ENCODE measurements at places on chromosomes 16 and 17.

- no peak for DNase-seq
Measured at GRCh38 chr16:88195911-88196465, 186.8 kb upstream of the ZNF469 start.

- DNase-seq, result no peak
Measured at GRCh38 chr17:50181591-50182560, 16.1 kb downstream of the SGCA start.

DNA sequence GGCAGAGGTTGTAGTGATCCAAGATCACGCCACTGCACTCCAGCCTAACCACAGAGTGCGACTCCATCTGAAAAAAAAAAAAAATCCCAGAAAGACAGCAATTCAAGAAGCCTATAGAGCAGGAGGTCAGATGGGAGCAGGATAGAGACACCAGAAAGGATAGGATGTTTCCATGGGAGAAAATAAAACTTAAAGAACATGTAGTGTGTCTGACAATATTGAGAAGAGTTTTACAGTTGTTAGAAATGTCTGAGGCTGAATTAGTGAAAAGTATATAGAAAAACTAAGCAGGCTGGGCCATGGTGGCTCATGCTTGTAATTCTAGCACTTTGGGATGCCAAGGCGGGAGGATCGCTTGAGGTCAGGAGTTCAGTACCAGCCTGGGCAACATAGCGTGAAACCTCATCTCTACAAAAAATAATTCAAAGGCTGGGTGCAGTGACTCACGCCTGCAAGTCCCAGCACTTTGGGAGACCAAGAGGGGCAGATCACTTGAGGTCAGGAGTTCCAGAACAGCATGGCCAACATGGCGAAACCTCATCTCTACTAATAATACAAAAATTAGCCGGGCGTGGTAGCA lies 15.3 kb upstream of the TRIM37 start:
- no peak for DNase-seq

- DNase-seq, result no peak
Measured at GRCh38 chr16:1906846-1907165, 11.4 kb downstream of the HS3ST6 start.

DNA sequence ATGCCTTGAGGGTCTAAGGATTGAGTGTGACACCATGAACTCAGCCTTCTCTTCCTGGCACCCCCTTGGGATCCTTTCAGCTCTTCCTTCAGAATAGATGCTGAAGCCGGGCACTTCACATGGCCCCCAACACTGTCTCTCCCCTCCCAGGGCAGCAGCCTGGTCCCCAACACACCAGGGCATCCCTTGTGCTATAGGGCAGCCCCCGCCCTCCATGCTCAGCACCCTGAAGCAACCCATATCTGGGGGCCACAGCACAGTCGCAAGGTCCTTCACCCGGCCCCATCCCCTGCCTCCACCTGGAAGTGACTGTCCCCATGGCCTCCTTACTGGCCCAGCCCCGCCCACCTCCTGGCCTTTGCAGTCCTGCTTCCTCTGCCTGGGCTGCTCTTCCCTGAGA lies 143.1 kb downstream of the C16orf95 start:
- no peak for DNase-seq

GRCh38 chr16:75333721-75334163 lies 82.3 kb upstream of the BCAR1 start:
- no peak for DNase-seq

- DNase-seq, result no peak
Measured at GRCh38 chr17:14752011-14752410, 451.1 kb downstream of the HS3ST3B1 start.

DNA sequence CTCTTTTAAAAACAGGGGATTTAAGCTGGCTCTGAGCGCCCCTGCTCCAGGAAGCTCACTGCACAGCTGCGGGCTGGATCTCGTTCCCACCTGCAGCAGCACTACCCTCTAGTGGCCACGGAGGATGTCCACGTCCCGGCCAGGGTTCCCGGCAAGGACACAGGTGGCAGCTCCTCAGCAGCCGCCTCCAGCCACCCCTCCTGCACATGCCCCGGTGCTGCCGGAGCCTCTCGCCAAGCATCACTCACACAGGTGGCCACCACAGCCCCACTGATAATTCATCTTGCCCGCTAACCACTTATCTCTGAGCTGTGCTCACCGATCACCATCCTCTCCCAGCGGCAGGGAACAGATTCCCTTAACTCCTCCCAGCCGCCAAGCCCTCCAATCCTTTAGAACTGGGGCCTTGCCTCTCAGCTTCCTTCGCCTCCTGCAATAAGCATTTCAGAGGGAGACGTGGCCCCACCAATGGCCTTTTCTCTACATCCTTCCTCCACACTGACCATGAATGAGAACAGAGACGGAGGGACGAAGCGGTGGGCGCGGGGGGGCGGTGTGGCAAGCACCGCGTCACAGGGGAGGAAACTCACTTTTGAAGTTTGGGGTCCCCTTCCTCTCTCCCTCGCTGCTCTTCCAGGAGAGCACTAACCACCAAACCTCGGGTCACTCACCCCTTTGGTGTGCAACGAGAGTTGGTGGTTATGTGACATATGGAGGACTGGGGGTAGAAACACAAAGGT lies 222.1 kb downstream of the RBFOX3 start:
- peak; percentile 63 for DNase-seq

GRCh38 chr16:53822936-53823529 lies 119.1 kb downstream of the FTO start:
- DNase-seq, result no peak

DNA sequence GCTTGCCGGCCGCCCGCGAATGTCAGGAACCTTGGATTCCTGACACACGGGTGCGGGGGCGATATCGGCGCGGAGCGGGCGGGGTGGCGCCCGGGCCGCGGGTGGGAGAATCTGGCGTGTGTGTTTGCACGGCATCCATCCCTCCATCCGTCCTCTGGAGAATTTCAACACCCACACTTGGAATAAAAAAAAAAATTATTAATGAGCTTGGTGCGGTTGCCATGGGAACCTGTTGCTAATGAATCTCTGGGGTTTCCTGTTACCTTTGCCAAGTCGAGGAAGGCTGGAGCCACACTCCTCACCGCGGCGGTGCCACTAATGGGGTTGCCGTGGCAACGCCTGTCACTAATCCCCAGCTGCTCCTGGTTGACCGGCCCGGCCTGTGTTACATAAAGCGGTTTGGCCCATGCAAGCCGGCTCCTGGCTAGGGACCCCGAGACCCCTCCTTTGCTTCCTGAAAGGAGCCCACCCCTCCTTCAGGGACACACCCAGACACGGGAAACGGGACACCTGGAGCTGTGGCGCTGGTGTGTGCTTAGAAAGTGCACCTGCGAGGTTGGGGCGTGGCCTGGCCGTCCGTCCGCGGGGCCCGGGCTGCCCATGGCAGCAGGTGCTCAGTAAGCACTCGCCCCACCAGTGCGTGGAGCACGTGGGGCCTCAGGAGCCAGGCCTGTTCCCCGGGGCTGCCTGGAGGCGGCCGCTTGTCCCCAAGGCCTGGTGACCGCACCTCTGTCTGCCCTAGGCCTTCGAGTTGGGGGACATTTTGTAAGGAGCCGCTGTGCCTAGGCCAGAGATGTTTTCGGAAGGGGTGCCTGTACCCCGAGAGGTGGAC lies 14.6 kb downstream of the CACNA1H start:
- no peak for DNase-seq

- DNase-seq, result no peak
Measured at GRCh38 chr17:63837962-63838600, 4.4 kb downstream of the SMARCD2 start.

- DNase-seq, result no peak
Measured at GRCh38 chr16:13612623-13613022, 307.3 kb upstream of the ERCC4 start.

DNA sequence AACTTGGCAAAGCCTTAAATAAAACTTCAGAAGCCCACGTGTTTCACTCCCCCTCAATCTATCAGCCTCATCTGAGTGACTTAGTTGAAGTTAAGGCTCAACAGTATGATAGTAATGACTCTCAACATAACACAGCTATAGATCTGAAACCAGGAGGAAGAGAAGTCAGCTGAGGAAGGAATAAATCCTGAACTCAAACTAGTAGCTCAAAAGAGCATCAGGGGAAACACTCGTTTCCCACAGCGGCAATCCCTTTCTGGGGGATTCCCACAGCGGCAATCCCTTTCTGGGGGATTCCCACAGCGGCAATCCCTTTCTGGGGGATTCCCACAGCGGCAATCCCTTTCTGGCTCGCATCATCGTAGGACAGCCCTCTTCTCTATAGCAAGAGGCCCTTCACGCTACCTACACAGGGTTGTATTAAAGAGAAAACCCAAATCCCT lies 56.8 kb downstream of the ZZEF1 start:
- no peak for DNase-seq

DNA sequence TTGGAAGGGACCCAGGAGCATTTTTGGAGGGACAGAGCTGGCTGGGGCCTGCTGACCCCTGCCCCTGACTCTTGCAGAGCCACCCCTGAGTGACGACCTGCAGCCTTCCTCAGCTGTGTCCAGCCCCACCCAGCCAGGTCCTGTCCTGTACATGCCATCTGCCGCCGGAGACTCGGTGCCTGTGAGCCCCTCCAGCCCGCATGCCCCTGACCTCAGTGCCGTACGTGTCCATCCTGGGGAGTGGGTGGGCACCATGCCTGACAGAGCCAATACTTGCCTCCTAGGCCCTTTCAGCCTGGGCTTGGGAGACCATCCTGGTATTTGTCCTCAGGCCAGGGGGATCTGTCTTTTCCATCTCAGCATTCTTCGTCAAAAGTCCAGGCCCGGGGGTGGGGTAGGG lies 27.5 kb downstream of the UNC13D start:
- no peak for DNase-seq

DNA sequence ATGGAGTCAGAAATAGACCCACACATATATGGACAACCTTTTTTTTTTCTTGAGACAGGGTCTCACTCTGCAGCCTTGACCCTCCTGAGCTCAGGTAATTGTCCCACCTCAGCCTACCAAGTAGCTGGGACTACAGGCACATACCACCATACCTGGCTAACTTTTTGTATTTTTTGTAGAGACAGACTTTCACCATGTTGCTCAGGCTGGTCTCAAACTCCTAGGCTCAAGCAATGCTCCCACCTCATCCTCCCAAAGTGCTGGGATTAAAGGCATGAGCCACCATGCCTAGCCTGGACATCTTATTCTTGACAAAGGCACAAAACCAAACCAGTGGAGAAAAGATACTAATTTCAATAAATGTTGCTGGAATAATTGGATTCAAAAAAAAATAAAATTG lies 14.7 kb upstream of the NACA2 start:
- no peak for DNase-seq

- DNase-seq, result no peak
Measured at GRCh38 chr16:6517020-6517720, 815.5 kb upstream of the RBFOX1 start.

DNA sequence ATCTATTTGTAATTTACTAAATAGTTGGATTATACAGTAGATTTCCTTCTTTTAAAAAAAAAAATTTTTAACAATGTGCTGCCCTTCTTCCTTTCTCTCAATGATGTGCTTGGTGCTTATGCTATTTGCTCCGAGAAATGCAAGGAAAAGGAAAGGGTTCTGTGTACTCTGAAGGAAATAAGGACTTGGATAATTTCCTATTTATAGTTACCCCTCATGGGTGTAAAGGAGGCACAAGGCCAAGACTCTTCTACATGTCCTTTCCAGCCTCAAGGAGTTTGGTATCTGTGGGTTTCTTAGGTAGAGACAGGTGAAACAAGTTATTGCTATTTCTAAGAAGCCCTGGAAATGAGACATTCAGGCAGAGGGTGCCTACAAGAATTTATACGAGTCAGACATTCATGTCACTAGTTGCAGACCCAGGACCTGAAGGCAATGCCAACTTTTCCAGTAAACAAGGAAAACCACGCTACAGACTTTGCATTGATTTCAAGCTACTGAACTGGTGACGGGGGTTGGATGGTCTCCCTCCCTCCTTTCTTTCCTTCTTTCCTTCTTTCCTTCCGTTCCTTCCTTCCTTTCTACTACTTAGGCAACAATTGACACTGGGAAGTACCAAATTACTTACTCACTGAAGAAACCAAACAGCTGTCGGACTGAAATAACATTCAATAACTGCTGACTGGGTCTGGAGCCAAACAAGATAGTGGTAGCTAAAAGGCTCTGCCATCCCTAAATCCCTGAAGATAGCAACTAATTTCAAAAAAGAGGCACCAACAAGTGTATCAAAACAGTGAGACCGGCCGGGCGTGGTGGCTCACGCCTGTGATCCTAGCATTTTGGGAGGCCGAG lies 33.8 kb upstream of the GHDC start:
- no peak for DNase-seq

- no peak for DNase-seq
Measured at GRCh38 chr17:73733517-73733916, 89.3 kb upstream of the SDK2 start.

- DNase-seq, result no peak
Measured at GRCh38 chr17:55068862-55069811, 100.6 kb downstream of the STXBP4 start.

GRCh38 chr17:76635039-76635438 lies 8.5 kb downstream of the ST6GALNAC1 start:
- DNase-seq, result no peak

DNA sequence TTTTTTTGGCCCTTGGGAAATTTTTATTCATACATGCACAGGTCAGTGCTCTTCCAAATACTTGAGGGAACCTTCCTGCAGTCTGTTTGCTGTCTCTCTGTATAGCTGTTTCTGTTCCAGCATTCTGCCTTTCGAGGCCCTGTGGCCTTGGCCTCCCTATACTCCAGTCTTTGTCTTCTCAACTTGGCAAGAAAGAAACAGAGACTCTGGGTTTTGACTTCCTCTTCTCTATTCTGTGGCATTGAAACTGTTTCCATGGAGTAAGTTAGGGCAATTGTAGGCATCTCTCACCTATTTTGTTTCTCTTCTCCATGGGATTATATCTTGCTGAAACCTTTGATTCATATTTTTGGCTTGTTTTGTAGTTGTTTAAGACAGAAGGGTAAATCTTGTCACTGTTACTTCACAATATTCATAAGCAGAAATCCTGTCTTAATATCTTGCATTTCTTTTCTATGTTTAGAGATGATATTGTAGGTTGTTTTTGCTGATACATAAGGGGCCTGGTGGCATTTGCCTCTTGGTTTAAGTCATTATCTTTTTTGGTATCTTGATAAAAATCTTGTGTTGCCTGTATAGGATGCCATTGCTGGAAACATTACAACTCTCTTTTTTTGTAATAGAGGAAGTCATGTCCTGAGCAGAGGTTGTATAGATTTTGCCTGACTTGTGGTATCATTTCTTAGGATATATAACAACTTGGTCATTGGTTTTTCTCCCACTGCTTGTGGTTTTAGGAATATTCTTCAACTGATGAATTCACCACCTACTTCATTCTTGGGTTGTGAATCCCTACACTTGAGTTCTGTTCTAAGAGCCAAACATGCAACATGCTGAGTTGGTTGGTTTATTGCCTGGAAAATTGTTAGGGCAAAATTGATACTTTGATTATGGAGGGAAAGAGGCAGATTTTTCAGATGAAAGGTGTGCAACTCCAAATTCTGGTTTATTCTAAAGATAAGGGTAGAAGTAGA lies 168.6 kb downstream of the FTO start:
- no peak for DNase-seq

GRCh38 chr17:57636985-57637665 lies 108.0 kb downstream of the CCDC182 start:
- DNase-seq, result no peak

Measured in muscle of arm (tissue), 14 donors.